ENCODE measurements at places on chromosomes 7 and 10. TPM values are rescaled to one million over a fixed set of nuclear protein-coding genes. Genes with fewer than 3 reads are reported as not detected.

GRCh38 chr10:121524157-121524817 lies 74.0 kb downstream of the FGFR2 start:
- DNase-seq = no peak

DNA sequence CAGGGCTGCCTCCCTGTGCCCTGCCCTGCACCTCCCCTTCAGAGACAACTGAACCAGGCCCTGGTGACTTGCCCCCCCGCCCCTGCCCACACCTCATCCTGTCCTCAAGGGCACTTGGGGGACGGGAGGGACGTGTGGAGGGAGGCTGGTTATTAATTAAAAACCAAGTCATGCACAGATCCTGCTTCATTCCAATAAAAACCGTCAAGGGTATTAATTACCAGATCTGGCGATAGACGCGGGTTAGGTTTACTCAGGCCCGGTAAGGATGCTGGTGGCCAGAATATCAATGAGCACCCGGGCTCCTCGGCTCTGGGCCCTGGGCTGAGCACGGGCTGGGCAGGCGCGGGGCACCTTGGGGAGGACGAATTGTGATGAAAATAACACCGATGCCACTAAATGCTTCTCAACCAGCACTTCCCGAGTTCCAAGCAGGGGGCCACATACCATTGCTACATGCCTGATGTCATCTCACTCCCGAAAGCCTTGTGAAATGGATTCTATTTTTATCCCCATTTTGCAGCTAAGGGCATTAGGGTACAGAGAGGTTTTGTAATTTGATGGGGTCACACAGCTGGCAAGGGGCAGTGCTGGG lies 24.5 kb upstream of the GTF2IRD1 start:
- DNase-seq = no peak

The MIOS gene
- total RNA-seq = 28.9 TPM

DNA sequence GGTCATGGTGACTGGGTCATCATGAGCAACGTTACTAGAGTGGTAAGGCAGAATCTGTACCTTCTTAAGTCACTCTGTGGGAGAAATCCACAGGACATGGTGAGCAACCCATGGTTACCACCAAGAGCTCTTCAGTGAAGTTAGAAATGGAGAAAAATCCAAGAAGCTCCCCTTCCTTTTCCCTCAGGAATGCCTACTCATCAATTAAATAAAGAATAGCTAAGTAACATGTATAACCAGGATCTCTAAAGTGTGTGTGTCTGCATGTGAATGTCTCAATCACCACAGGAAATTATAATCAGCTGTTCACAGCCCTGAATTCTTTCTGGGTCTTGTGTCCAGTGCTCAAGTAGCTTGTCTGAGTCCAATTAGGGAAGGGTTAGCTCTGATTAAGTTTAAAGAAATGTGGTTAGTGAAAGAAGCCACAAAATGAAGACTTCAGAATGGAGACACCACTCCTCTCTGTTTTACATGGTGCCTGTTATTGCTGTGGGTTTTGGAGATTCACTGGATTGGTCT lies 73.2 kb downstream of the SEM1 start:
- DNase-seq = no peak

The ATOH7 gene
- not detected for total RNA-seq

- no peak for DNase-seq
These were observed 85.6 kb upstream of the FGFR2 start for GRCh38 chr10:121683816-121684215.

The HTR5A gene
- total RNA-seq = not detected

DNA sequence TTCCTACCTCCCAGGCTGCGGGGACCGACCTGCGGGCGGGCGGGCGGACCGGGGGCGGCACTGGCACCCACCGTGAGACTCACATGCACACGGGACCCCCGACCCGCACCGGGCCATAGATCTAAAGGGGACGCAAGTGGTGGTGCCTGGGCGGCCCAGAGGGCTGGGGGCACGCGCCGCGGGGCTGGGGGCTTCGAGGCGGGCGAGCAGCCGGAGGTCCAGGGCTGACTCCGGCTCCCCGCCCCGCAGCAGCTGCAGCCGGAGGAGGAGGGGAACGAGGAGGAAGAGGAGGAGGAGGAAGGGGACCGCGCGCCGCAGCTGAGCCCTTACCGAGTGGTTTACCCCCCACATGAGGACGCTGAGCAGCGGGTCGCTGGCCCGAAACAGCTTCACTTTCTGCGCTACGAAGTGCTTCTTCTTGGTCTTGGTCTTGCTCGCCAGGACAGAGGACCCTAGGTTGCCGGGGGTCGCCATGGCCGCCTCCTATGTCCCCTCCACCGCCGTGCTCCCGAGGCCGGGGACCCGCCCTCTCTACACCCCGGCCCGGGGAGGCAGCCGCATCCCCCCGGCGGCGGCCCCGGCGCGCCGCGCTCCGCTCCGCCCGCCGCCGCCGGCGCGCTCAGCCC lies 412 bp downstream of the PIP4K2A start:
- peak; percentile 67 for DNase-seq

GRCh38 chr10:103396789-103397087 lies 312 bp downstream of the PDCD11 start:
- no peak for DNase-seq

DNA sequence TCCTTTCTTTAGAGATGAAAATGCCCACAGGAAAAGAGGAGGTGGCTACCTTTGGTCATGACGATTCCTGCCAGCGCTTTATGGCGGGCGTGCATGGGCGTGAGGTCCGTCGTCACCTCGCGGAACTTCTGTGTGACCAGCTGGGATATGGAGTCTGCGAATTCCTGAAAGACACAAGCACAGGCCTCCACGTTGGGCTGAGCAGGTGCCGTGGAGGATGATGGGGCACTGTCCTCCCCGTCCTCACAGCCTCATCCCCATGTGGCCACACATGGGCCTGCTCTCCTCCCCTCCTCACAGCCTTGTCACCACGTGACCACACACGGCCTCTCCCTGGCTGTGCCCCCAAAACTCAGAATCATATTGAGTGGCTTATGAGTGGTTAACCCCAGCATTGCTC lies 214.7 kb downstream of the WDR37 start:
- DNase-seq = no peak

- DNase-seq = no peak
These were observed 61.2 kb downstream of the HHEX start for GRCh38 chr10:92750791-92751533.

DNA sequence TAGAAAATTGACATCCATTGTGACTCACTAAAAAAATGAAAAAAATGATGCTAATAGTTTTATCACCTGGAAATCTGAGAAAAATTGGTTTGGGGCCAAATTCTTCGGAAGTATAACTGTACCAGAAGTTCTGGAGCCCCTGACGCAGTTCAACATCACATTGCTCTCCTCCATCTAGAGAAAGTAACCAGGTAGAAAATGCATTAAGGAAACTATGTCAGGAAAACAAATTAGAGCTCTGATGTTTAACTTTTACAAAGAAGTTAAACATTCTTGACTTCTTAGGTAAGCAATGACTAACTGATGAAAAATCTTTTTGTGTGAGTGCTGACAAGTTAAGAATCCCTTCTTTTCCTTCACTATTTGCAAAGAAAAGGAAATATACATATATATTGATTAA lies 61.1 kb upstream of the TMEM196 start:
- DNase-seq = no peak

The AEBP1 gene
- 9.0 TPM for total RNA-seq

GRCh38 chr10:126375926-126376554 lies 12.2 kb downstream of the ADAM12 start:
- DNase-seq = no peak
